ENCODE measurements at places on chromosomes 3 and 15.
A peak's percentile ranks its signal among the peaks of the same experiment; 100 is the strongest.

DNA sequence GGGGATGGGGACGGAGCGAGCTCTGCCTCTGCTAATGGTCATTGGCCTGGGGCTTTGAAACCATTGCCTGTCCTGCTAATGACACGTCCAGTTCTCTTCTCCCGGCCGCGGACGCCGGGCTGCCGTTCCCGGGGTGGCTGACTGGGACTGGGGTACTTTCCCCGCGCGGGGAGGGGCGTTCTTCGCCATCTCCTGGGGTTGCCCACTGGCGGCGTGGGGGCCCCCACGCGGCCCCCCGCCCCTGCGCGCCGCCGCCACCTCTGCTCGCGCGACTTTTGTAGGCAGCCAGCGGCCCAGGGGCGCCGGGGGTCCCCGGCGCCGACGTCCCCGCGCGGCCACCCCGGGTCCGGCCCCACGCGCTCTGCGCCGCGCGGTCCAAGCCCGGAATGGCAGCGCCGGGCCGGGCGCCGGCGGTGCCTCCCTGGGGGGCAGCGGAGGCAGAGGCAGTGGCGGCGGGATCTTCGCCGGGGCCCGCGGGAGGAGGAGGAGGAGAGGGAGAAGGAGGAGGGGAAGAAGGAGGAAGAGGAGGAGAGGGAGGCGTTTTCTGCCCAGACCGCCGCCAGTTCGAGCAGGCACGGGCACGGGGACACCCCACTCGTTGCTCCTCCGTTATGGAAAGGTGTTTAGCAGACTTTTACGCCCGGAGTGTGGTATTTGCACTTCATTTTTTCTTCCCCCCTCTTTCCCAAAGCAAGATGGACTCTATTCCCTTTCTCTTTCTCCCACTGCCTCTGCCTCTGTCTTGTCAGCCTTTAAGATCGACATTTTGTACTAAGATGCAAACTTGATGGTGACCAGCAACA is 2.3 kb downstream of the BBX start:
- DNase-seq, result peak; percentile 35

- DNase-seq, result no peak
Observed at GRCh38 chr3:188152660-188153436, 1.1 kb upstream of the LPP start.

DNA sequence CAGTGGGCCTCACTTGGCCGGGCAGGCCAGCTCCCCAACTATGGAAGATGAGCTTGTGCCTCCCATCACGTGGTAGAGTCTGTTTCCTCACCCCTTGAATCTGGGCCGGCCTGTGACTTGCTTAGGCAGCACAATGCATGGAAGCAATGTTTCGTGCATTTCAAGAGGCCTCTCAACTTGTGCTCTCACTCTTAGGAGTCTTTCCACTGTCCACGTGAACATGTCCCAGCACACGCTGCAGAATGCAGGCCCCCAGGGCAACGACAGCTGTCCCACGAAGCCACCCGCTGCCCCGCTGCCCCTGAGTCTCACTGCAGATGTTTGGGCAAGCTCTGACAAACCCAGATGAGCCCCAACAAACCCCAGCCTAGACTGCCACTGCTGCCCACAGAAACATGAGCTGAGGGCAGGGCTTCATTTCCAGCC is 27.2 kb upstream of the SLC41A3 start:
- DNase-seq, result no peak

- no peak for DNase-seq
Observed at GRCh38 chr15:49978121-49978520, 140.9 kb downstream of the ATP8B4 start.

DNA sequence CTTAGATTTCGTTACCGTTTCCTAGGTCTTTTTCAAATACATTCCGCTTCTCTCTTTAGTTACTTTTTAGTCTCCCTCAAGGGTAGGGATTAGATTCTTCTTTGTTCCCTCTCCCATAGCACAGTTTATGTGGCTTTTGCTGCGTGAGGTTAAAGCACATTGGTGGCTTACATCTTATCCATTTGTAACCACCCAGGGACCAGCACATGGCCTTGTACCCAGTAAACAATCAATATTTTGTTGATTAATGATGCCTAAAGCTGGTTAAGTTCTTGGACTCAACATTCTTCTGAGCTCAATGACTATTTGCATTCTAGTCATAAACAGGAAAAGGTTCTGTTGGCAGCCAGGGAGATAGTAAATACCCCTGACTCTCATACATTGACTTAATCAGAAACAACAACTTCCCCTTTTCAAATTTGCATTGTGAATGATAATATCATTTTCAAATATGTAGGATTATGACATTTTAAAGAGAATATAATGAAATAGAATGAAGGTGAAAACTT is 60.2 kb downstream of the CACNA1D start:
- DNase-seq, result no peak

DNA sequence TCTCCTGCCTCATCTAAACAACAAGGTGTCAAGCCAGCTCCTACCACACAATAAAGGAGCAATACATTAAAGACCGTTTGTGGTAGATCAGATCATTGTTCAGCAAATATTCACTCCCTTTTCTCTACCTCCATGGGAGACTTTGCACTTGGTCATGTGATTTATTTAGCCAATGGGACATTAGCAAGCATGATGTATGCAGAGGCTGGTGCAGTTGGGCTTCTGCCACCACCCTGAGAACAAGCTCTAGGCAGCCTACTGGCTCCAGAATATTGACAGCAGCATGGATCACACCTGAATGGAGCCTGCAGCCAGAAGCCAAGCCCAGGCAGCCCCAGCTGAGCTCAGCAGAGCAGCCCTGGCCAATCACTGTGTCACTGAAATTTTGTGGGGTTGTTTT is 99.4 kb upstream of the UBE2E2 start:
- no peak for DNase-seq

GRCh38 chr3:178283561-178283960 is 252.7 kb upstream of the KCNMB2 start:
- no peak for DNase-seq

DNA sequence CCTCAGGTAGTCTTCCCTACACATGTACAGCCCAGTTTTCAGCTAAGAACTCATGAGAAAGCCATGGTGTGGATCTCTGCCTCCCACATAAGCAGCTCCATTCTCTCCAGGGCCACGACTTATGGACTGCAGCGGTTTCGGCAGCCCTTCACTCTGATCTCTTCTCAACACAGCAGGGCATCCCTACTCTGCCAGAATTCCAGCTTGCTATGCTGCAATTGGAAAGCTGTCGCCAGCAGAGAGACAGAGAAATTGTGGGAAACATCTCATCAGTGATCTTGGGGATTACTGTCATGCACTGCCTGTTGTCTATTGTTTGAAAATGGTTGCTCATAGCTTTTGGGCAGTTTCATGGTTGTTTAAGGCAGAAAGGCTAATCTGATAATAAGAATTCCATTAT is 11.9 kb upstream of the BLM start:
- no peak for DNase-seq

GRCh38 chr3:30142946-30143345 is 463.5 kb upstream of the TGFBR2 start:
- no peak for DNase-seq

GRCh38 chr3:177420651-177421480 is 223.6 kb upstream of the TBL1XR1 start:
- no peak for DNase-seq

- no peak for DNase-seq
Observed at GRCh38 chr3:55658690-55659562, 171.8 kb upstream of the WNT5A start.

DNA sequence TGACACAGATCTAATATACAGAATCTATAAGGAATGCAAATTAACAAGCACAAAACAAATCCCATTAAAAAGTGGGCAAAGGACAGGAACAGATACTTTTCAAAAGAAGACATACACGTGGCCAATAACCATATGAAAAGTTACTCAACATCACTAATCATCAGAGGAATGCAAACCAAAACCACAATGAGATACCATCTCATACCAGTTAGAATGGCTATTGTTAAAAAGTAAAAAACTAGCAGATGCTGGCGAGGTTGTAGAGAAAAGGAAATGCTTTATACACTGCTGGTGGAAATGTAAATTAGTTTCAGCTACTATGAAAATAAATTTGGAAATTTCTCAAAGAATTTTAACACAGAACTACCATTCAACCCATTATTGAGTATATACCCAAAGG is 50.7 kb downstream of the ADAMTS17 start:
- no peak for DNase-seq

- DNase-seq, result no peak
Observed at GRCh38 chr3:174020156-174020555, 622.6 kb downstream of the NLGN1 start.

DNA sequence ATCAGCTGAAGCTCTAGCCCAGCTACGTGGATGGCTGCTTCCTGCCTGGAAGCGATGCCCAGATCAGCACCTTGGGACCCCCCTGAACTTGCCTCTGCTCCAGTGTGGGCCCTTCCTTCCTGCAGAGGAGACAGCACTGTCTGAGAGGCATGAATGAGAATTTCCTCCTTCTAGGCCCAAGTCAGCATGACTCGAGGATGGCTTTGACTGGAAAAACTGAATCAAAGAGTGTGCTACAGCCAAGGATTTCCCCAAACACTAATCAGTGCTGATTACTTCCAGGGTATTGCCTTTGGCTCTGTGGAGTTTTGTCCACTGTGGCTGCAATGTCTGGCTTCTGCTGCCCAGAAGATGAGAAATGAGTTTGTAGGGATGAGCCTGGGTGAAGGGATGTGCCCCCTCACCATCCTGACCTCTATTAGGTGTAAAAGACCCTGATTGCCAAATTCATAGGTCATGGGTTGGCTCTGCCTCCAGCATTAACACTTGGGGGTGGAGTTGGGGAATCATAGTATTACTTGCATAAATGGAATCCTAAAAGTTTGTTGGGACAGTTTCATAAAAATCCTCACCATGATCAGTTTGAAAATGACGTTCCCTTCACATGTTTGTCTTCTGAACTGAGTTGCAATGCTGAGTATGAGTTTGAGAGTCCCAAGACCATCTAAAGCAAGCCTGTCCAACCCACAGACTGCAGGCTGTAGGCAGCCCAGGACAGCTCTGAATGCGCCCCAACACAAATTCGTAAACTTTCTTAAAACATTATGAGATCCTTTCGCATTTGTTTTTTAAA is 36.7 kb downstream of the FLNB start:
- DNase-seq, result no peak

GRCh38 chr3:123807820-123808219 is 76.3 kb downstream of the MYLK start:
- no peak for DNase-seq

DNA sequence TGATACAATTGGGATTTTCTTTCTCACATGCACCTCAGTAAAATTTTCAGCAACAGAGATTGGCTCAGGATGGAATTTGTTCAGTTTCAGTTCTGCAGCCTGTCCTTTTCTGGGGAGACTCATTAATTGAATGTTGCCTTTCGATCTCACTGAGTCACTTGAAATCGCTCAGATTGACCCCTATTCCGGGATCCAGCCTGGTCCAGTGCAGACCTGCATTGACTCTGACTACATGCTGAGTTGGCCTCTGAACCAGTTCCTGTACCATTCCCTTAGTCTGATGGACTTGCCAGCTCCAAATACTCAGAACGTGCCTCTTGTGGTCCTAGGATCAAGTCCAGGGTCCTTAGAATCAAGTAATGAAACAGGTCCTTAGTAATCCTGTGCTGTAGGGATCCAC is 9.4 kb downstream of the IGF1R start:
- no peak for DNase-seq

DNA sequence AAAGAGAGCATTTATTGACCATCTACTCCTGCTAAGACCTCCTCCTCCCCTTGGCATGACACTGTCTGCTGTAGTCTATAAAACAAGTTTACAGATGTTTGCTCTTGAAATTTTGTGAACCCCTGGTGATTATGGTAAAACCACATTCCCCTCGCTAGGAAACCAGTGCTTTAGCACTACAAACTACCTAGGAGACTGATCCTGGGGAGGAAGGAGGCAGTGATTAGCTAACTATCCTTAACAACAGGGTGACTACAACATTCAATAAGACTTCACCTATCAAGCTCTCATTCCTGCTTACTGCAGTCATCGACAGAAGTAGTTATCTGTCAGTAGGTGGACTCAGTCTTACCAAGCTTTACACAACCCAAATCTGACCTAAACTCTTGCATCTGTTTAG is 371.3 kb downstream of the TUSC7 start:
- DNase-seq, result no peak

All from CD4-positive, alpha-beta T cell treated with Interleukin-2 at 100 ng/mL for 4 hours (primary cell).